Activated naive CD4-positive, alpha-beta T cell treated with anti-CD3 and anti-CD28 coated beads, Interleukin-2, amount 50 U/mL, for 16 hours (primary cell): ENCODE measurements at places on chromosomes 13 and 19.

DNA sequence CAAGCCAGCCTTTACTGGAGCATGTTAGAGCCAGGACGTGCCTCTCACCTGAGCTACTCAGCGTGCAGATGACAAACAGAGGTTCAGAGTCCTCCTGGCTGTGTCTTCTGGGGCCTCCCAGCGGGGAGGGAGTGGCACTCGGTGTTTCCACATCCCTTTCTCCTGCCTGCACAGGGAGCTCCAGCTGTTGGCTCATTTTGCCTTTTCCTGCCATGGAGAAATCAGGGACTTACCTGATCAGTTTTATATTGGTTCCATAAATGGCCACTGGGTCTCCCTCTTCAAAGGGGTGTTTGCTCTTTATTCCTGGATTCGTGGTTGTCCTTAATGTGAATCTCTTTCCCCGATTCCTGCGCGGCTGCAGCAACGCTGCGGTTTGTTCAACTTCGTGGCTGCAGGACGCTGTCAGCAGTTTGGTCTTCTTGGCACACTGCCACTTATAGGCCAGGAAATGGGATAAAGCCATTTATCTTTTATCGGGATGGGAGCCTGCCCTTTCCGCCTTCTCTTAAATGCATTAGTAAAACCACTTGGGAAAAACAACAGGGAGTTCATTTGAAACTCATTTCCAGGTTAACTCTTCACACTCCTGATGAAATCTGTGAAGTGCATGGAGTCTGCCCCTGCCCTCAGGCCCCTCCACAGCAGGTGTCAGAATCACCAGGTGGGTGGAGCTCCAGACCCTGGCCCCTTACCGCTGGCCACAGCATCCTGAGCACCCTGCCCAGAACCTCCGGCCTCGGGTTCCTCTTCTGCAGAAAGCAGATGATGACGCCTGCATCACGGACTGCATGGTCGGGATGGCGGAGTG is 39.8 kb upstream of the MCF2L start:
- DNase-seq: no peak

DNA sequence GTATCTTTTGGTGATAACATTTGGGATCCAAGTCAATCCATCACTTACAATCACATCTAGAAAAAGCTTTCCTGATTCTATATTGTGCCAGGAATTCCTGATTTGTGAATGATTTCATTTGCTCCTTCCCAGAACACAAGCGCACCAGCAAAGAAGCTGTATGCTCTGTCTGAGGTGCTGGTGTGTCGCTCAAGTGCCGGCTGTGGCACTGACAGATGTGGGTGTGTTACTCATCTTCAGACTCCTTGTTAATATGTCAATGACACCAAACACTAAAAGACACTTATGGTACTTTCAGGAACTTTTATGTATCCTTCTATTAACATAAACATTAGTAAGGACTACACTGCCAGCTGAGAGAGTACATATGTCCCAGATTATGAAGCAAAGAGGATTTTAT is 429.1 kb downstream of the ITGBL1 start:
- DNase-seq: no peak

DNA sequence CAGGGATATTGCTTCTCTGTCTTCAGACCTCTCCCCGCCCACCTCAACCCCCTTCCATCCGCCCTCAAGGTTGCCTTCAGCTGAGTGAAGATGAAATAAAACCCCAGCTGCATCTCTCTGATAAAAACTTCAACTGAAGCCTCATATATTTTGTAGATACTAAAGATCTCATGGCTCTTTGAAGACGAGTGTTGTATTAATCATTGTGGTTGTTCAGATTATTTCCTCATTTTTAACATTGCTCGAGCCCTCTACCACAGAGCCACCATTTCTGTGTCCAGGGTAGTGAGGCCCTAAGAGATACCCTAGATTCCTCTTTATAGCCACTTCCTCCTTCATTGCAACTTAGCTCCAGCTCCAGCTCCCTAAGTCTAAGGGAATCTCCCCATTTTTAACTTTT is 312.8 kb upstream of the ZNF507 start:
- DNase-seq: no peak

DNA sequence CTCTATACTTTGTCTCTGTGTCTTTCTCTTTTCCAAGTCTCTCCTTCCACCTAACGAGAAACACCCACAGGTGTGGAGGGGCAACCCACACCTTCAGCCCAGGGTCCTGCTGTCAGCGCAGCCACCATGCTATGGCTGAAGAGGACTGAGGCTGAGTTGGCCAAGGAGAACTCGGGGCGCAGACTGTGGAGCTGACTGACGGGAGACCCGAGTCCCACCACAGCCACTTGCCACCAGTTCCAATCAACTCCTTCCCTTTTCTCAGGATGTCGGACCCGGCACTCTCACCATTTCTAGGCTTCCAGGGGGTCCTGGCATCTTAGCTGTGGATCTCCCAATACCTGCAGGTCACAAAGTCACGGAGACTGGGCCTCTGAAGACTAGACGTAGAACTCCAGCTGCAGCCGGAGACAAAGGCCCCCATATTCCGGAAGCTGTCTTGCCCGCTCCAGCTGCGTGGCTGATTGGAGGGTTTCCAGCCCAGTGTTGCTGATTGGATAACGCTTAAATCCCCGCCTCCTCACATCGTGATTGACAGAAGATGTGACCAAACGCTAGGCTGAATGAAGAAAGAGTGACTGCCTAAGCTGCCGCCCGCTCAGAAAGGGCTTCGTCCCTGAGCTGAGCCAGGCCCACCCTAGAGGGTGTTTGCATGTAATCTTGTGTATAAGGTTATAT is 63.6 kb downstream of the ZNF429 start:
- DNase-seq: peak; percentile 69

GRCh38 chr13:48749144-48749543 is 95.4 kb downstream of the CYSLTR2 start:
- no peak for DNase-seq

- no peak for DNase-seq
These were observed 30.8 kb downstream of the DNAJC3 start for GRCh38 chr13:95707442-95708390.

DNA sequence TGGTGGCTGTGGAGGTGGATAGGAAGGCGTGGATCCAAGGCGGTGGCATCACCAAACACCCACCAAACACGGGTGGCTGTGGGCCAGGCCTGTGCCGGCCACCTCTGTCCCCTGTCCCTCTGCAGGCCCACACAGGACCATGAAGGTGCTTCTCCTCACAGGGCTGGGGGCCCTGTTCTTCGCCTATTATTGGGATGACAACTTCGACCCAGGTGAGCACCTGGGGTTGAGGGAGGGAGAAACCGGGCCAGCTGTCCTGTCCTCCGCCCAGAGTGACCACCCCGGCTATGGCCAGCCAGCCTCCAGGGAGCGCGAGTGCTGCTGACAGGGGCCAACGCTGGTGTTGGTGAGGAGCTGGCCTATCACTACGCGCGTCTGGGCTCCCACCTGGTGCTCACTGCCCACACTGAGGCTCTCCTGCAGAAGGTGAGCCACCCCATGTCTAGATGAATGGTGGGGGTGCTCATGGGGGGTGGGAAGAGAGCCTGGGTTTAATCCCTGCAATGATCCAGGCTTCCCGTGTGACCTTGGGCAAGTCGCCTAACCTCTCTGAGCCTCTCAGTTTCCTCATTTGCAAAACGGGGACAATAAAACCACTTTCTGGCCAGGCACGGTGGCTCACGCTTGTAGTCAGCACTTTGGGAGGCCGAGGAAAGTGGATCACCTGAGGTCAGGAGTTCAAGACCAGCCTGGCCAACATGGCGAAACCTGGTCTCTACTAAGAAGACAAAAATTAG is 4.0 kb downstream of the HSD11B1L start:
- no peak for DNase-seq

GRCh38 chr13:62687732-62688131 is 1272.1 kb upstream of the PCDH20 start:
- DNase-seq: no peak

DNA sequence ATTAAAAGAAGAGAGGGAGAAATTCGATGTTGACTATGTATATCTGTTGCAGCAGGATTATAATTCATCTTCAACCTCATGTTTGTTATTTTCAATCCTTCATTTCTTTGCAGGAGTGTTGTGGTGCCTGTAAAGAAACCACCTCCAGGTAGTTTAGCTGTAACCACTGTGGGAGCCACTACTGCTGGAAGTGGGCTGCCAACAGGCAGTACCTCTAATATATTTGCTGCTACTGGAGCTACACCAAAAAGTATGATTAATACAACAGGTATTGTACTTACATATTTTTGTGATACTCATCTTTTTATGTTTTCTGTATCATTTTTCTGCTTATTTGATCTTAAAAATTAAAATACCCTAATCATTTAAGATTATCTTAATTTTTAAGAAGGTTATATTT is 266.5 kb downstream of the NBEA start:
- DNase-seq: no peak

DNA sequence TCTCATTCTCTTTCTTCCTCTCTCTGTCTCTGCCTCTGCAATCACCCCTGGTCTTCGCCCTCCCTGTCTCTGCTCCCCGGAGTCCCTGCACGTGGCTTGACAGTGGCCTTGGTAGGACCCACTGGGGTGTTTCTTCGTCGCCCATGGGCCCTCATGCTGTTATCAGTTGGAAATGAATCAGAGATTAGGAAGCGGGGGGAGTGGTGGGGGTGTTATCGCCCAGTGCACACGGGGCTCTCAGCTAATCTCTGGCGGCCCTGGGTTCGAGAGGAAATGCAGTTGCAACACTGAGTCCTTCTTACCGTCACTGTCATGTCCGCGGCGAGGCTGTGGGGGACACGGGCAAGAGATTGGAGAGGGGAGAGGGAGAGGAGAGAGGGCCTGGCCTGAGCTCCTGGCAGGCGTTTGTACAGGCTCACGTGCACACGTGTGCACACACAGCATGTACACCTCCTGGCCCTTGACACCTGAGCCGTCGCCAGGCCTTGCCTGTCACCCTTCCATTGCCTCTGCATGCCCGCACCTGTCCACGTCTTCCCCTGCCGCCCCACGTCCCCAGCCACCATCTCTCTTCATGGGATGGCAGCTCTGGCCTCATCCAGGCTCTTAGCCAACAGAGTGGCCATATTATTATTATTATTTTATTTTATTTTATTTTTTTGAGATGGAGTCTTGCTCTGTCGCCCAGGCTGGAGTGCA is 37.8 kb upstream of the SLC7A10 start:
- no peak for DNase-seq

- no peak for DNase-seq
These were observed 21.3 kb downstream of the DNAJC3 start for GRCh38 chr13:95698047-95698749.

- DNase-seq: no peak
These were observed 6.5 kb upstream of the SCEL start for GRCh38 chr13:77528834-77529500.

GRCh38 chr19:19115954-19116353 is 22.3 kb downstream of the TMEM161A start:
- DNase-seq: peak; percentile 50

- DNase-seq: no peak
These were observed 41.2 kb downstream of the RUBCNL start for GRCh38 chr13:46345866-46346265.

- DNase-seq: peak; percentile 20
These were observed 572 bp downstream of the SHISA2 start for GRCh38 chr13:26051231-26051656.

GRCh38 chr13:105846923-105847322 is 688.5 kb downstream of the EFNB2 start:
- DNase-seq: no peak

- peak; percentile 77 for DNase-seq
These were observed at the start of gene KCNN4 for GRCh38 chr19:43780706-43781525. KCNN4 (minus strand) TSS chr19:43780973; CDS start chr19:43780861, 112 bp downstream.

- no peak for DNase-seq
These were observed 60.2 kb upstream of the KL start for GRCh38 chr13:32955881-32956594.

- DNase-seq: peak; percentile 13
These were observed 524 bp downstream of the RUBCNL start for GRCh38 chr13:46386392-46387063.

GRCh38 chr13:27375686-27376326 is 48.6 kb upstream of the GTF3A start:
- peak; percentile 56 for DNase-seq

GRCh38 chr13:112943309-112944125 is 25.5 kb upstream of the MCF2L start:
- peak; percentile 28 for DNase-seq

- peak; percentile 51 for DNase-seq
These were observed 9.1 kb upstream of the DPP9 start for GRCh38 chr19:4732680-4733114.

- no peak for DNase-seq
These were observed 858 bp upstream of the USP12 start for GRCh38 chr13:27172495-27172842.

- peak; percentile 83 for DNase-seq
These were observed 32.2 kb downstream of the ZNF136 start for GRCh38 chr19:12194827-12195731.

DNA sequence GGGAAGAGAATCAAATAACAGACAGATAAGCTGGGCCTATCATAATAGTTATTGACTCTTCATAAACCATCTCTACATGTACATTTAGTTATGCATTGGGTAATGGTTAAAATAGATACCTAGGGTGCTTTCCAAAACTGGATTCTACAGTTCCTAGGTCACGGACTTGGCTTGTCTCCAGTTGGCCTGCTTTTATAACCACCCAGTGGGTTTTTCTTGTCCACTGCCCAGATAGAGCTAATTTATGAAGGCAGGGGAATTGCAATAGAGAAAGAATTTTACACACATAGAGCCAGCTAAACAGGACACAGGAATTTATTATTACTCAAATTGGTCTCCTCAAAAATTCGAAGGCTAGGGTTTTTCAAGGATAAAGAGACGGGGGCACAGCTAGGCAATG is 97.3 kb downstream of the FAM216B start:
- no peak for DNase-seq

GRCh38 chr13:40026174-40026585 is 370.7 kb downstream of the COG6 start:
- DNase-seq: peak; percentile 49

GRCh38 chr19:737591-738093 is 13.3 kb upstream of the MISP start:
- DNase-seq: peak; percentile 59

- no peak for DNase-seq
These were observed 943 bp downstream of the GJB6 start for GRCh38 chr13:20230913-20231838.

DNA sequence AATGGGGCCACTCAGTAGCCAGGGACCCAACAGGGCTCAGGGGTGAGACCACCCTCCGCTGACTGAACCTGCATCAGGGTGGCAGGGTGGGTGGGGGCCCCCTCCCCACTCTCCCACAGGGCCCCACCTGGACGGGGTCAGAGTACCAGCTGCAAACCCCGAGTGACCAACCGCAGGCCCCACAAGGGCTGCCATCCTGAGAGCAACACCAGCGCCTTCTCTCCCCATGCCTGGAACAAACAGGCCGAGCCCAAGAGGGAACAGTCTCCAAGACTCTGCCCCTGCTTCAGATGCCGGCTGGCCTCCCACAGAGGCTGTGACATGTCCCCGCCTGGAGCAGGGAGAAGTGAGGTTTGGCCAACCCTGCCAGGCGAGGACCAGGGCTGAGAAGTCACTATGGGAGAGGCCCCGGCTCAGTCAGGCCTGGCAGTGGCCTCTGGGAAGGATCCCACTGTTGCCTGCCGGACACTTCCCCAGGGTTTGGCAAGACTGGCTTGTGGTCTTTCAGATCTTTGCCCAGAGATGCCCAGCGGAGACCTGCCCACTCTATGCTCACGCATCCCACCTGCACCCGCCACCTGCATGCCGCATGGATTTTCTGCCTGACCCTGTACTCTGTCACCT is 27.2 kb downstream of the MPND start:
- DNase-seq: no peak

- peak; percentile 95 for DNase-seq
These were observed 5.8 kb downstream of the KLF2 start for GRCh38 chr19:16330368-16330801.

- no peak for DNase-seq
These were observed 21.8 kb downstream of the SAMD4B start for GRCh38 chr19:39363901-39364457.

- DNase-seq: no peak
These were observed 187.7 kb downstream of the ABCC4 start for GRCh38 chr13:95113601-95114000.

GRCh38 chr13:110109140-110109783 is 197.7 kb downstream of the COL4A1 start:
- no peak for DNase-seq
